ENCODE measurements at places on chromosomes 6 and 20.

DNA sequence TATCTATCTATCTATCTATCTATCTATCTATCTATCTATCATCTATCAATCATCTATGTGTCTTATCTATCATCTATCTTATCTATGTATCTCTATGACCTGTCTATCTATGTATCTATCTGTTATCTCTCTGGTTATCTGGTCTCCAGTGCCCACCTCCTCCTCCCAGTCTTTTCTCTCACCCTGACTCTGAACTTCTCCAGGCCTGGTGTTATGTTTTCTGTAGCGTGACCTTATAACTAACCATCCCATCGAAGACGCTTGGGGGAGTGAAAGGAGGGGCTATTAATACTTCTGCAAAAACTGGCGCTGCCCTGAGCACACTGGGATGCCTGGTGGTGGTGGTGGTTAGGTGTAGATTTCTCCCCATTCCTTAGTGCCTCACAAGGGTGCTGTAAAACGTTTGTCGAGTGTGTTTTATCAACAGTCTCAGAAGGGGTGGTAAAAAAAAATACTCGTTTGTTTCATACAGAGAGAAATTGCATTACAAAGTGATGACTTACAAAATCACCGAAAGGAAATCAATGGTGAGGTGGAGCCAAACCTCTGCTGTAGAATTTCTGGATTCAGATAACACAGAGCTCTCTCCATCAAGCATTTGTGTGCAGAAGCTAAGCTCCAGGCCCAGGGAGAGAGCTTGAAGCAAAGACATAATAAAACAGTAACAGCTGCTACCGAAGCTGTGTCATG lies 156.2 kb downstream of the BCAS1 start:
- DNase-seq: peak; percentile 61

- DNase-seq: no peak
Observed at GRCh38 chr20:53274807-53275206, 302.6 kb downstream of the TSHZ2 start.

DNA sequence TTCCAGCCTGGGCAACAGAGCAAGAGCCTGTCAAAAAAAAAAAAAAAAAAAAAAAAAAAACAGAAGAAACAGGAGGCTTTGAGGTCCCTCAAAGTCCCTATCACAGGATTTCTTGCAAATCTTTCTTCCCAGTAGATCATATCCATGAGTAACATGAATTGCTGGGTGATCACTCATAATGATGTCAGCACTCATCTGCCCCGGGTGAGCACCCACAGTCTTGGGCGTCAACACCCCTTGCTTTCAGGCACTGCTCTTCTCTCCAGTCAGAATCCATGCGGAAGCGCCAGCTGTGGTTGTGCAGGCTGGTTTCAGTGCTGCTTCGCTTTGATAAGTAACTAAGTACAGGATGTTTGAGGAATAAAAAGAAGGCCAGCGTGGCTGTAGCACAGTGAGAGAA lies 40.2 kb upstream of the INSM1 start:
- DNase-seq: no peak

DNA sequence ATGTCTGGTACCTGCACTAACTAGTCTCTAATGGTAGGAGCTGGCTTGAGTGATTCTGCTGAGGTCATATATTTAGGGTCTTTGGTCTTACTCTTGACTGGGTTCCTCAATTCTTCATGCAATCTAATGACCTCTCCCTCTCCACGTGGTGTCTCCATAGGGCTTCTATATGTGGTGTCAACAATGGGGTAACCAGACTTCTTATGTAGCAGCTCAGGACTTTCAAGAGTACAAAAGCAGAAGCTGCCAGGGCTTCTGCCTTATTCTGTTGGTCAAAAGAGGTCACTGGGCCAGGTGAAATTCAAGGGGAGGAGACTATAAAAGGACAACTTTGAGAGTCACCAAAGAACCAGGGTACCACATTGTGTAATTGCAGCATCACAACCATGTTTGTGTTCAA lies 54.3 kb downstream of the NUS1 start:
- no peak for DNase-seq

DNA sequence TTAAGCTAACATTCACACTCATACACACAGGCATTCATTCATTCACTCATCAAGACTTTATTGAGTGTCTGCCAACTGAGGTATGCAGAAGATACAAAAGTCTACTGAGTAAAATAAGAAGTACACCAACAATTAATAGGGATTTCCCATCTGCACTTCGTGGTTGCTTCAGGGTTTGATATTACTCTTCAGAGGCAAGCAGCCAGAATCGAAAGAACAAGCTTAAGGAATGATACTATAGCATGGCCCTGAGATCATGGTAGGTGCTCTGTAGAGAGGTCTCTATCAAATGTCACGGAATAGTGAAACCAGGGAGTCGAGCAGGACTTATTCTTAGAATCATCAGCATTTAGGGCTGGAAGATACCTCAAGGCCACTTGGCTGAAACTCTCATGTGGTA lies 135.4 kb downstream of the NRN1 start:
- no peak for DNase-seq

DNA sequence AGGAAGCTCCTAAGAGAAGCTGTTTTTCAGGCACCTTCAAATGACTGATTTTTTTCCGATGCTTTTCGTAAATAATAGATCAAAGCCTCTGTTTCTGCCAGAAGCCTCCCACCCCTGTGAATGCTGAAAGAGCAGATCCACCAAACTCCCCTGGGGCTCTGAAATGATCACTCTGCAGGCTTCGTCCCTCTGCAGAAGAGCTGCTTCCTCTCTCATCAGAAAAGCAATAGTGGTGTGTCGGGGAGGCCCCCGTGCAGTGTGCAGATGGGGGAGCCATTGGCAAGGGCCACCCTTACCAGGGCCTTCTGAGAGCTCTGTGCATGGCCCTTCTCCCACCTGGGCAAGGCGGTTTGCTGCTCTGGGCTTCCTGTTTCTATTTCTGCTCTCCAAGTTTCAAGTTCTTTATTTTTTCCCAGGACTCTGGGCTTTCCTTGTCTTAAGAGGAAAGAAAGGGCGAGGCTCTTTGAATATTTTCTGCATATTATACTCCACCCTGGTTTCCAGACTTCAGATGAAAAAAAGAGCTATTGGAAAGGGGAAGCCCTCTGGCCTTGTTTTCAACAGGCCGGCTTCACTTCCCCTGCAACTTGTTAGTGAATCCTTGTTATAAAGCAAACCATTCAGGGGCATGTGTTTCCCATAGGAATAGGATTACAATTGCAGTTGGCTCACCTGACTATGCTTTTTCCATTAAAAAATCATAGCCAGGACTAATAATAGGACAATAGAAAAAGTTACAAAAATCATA lies 155.2 kb downstream of the TTLL2 start:
- no peak for DNase-seq

DNA sequence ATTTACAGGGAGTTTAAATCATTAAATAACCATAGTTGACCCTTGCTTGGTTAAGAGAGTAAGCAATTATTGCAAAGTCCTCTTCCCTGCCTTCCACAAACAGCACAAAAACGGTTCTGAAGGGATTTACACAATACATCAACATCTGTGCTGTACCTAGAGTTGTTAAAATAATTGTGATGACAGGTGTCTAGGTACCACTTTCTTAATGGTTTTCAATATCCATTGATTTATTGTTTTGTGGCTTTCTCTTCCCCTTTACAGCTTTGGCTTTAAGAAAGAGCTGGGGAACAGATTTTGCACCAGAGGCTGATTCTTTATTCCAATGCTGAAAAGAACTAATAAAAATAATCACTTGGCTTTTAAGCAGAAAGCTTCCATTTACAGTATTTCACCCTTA lies 598 bp upstream of the SOX4 start:
- DNase-seq: no peak

DNA sequence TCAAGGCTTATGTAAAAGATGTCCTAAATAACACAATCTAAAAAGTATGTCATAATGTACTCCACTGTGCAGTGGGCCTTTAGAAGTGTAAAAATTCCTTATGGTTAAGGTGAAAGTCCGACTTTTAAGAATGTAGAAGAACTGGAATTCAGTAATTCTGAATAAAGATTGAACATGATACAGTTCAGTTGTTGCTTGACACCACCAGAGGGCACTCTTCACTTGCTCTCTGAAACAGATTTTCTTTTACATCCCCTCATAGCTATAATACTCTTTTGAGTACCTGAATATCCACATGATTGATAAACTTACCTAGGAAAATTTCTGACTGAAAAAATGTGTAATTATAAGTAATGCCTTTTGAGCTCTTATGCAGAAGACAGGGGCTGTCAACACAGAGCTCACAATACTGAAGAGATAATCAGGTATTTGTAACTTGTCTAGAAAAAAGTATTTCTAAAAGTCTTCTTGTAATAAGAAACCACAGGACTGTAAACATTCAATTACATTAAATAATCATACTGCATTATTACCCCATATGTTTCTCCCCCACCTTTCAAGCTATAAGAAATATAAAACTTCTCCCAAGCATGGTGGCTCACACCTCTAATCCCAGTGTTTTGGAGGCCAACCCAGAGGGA lies 92.1 kb downstream of the POPDC3 start:
- peak; percentile 80 for DNase-seq

DNA sequence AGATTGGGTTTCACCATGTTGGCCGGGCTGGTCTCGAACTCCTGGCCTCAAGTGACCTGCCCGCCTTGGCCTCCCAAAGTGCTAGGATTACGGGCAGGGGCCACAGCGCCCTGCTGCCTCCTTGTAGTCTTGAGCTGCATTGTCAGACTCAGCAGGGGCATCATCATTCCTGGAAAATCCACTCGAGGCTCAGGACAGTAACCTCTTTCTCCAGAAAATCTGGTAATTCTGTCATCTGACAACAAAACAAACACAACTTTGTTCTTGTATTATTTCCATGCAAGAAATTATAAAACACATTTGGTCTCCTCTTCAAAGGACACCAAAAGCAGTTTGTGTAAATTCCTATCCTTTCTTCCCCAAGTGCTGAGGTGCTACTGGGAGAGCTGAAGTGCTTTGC lies 137.2 kb upstream of the INSM1 start:
- no peak for DNase-seq

- DNase-seq: no peak
Observed at GRCh38 chr20:38130687-38131587, 34.1 kb downstream of the TGM2 start.

DNA sequence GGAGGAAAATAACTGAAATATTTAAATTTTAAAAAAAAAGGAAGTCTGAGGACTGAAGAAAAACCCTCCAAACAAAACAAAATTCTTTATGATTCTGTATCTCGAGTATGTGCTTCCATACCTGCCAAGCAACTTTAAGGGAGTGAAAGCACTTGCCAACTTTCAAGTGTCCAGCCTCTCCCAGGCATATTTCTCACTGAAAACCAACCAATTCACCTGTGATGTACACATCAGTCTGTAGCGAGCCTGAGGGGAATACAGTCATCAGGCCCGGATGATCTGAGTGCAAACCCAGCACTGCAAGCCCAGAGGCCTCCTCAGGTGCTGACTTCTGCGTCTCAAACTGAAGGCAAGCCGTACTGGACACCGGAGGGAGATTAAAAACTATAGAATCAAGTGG lies 164.8 kb upstream of the NT5E start:
- no peak for DNase-seq

- no peak for DNase-seq
Observed at GRCh38 chr20:58141496-58141895, 87.0 kb downstream of the ANKRD60 start.

DNA sequence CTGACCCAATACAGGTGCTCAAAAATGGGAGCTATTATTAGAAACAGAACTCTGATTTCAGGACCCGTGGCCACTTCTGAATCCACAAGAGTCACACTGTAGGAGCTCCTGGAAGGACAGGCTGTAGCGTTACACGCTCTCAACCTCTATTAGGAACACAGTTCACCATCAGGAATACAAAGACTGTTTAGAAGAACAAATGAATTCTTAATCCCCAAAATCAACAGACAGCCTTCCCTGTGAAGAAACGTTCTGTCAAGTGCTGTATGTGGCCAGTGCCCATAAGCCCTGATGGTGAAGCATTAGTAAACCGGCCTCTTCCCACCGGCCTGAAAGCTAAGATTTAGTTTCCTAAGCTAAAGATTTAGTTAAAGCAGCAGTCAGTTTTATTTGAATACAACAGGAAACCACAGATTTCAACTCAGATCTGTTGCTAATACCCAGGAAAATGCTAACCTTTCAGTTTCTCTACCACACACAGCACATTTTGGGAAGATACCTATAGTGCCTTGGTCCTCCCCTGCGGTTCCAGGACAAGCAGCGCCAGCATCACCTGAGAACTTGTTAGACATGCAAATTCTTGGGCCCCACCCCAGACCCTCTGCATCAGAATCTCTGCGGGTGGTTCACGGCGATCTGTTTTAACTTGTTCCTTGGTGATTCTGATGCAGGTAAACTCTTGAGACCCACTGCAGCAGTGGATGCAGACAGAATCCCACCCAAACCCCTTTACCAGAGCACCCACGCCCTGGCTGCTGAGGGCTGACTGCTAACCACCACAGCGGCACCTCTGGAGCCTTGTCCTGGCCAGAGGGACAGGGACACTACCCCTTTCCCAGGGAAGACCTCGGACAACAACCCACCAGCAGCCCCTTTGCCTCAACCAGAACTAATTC lies 33.4 kb downstream of the MTRES1 start:
- no peak for DNase-seq

DNA sequence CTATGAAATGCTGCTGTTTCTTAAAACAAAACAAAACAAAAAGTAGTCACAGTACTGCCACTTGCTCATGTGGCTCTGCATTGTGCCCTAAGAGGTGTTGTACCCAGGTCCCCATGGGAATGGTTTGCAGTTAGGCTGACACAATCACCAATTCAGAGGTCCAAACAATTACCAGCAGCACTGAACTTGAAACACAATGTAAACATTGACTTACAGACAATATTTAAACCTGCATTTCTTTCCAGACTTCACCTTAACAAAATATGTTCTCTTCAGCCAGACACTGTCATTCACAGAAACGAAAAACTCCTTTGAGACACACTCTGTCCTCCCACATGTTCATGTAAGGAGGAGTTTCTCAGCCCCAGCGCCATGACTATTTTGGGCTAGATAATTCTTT lies 206.8 kb upstream of the ARG1 start:
- no peak for DNase-seq

DNA sequence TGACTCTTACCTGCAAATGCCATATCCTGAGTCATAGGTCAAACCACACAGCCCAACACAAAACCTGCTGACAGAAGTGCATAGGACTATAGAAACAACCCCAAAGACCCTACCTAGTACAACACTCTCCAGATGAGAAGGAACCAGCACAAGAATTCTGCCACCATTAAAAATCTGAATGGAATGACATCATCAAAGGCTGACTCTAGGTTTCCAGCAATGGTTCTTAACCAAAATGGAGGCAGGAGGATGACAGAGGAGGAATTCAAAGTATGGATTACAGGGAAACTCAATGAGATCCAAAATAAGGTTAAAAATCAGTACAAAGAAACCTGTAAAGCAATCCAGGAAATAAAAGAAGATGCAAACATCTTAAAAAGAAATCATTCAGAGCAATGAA lies 31.2 kb downstream of the OR14J1 start:
- DNase-seq: no peak

Data from fibroblast of pulmonary artery (primary cell).